ENCODE measurements at places on chromosomes 4 and X.

DNA sequence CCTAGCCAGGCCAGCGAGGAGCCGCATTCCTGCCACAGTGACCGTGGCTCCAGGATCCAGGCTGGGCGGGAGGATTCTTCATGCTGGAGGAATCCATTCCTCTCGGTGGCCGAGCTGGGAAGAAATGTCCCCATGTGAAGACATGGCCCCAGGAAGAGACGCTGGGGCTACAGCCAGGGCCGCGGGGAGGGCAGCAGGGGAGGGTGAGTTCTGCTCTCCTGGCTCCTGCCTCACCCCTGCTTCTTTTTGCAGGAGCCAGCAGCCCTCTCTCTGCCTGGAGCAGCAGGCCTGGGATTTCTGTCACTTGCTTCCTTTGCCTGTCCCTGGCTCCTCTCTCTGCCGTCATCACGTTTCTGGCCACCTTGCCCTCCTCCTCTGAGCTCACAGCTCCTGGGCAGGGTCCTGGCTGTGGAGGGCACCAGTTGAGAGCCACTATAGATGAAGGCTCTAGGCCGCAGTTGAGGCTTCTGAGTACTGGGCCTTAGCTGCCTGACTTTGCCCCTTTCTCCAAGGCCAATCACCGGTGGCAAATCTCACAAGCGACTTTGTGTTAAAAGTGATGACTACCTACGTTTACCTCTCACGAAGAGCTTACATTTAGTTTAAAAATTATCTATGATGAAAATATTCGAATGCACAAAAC, 48.3 kb downstream of the ENPP6 start:
- no peak for DNase-seq

GRCh38 chr4:69748173-69748572, 12.2 kb downstream of the SULT1B1 start:
- DNase-seq, result no peak

- DNase-seq, result no peak
These were observed 62.2 kb downstream of the N4BP2 start for GRCh38 chr4:40118861-40119260.

DNA sequence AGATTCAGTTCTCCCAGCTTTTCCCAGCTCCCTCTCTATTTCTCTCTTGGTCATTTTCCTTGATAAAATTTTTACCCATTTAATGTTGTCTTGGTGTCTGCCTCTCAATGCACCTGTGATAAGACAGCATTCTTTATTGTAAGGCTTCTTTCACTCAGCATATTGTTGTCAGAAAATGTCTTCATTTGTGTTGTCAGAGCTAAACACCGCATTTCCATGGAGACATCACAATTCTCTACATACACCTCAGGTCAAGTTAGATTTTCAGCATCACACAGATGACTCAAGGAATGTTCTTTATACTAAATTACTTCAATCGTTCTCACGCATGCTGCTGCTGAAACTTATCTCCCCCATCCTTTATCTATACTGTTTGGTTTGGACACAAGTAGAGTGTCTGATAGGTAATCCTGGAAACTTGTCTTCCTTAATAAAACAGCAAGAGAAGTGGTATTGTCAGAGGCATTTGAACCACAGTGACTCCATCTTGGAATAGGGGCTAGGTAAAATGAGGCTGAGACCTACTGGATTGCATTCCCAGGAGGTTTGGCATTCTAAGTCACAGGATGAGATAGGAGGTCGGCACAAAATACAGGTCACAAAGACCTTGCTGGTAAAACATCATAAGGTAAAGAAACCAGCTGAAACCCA, 41.3 kb upstream of the EFHC2 start:
- no peak for DNase-seq

Measured in dorsolateral prefrontal cortex (tissue), 122 donors.